ENCODE measurements at places on chromosomes 5 and 9.

DNA sequence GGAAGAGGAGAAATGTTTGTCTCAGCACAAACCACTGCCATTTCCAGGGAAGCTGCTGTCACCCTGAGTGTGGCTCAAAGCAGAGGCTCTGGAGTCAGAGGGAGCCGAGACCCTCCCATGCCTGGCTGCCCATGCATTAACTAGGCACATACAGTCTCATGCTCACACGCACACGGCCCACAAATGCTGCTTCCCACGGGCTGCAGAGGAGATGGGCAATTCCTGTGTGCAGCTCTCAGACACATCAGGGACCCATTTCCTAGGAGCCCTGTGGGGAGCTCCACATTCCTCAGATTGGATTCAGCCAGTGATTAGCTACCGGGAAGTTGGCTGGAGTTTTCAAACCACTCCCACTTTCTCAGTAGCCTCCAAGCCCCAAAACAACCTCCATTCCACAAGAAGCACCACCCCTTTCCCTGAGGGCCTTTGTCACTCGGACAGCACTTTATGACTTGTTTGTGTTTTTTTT is 9.1 kb upstream of the PTGES start:
- no peak for DNase-seq

GRCh38 chr9:130198501-130199179 is 26.4 kb downstream of the NCS1 start:
- no peak for DNase-seq

- DNase-seq = no peak
Measured at GRCh38 chr9:94974154-94974879, 247.8 kb downstream of the AOPEP start.

GRCh38 chr5:133519191-133519590 is 93.2 kb downstream of the FSTL4 start:
- DNase-seq = no peak

- no peak for DNase-seq
Measured at GRCh38 chr5:137372016-137372772, 126.9 kb downstream of the SPOCK1 start.

DNA sequence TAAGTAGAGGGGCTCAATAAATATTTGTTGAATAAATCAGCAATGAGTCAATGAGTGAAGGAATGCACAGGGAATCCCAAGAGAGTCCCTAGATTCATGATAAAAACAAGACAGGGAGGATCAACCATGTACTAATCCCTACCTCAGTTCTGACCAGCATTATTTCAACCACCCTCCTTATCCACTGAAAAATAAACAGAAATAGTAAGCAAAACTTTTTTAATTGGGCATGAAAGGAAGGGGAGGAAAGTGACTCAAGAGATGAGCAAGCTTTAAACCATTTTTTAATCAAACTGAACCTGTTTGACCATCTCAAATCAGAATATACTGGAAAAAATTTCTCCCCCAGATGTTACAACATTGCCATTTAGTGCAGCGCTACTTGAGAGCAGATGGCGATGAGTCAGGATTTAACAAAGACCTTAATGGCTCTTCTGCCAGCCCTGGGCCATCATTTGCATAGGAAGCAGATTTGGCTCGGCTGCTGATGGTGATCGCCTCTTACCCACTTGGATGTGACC is 194.8 kb upstream of the SLC30A5 start:
- no peak for DNase-seq

DNA sequence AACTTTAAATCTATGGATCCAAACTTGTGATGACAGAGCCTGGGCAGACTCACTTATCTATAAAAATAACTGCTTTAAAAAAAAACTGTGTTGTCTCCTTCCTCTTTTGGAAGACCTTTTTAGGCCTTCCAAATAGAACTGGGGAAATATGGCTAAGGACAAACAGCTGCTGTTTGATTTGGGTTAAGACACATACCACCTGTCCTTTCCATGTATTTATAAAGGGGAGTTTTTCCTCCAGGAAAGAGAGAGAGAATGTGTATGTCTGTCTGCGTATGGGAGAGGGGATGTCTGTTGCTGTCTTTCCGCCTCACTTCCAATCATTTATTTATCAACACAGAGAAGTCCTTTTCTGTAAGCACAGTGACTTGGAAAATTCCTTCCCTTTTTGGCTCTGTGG is 2.8 kb downstream of the ARHGEF37 start:
- no peak for DNase-seq

DNA sequence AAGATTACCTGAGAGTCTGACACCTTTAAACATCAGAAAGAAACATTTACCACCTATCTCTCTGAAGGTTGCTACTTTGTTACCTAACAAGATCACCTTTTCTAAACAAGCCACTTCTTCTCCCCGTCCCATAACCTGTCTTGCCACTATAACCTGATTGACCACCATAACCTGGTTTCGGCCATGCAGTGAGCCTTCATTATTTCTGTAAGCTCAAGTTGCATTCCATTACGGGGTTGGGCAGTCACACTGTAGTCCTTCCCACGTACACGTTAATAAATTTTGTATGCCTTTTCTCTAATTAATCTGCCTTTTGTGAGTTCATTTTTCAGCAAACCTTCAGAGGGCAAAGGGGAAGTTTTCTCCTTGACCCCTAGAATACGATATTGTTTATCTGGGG is 28.0 kb upstream of the CCNG1 start:
- no peak for DNase-seq

DNA sequence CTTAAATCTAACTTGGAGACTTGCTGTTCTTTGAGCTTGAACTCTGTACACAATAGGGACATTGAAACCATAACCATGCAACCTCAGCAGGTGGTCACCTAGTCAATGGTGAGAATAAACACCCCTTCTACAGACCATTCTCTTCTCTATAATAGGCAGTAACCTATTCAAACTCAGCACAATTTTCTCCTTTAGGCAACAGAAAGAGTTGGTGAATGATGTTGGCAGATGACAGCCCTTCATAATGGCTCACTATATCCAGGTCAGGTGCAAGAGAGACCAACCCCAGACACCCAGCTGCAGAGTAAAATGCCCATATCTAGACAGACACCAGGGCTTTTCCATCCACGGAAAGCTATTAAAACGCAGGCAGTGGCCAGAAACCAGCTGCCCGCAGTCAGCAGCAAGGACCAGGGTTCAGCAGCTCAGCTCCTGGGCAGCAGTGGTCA is 106.7 kb downstream of the SERINC5 start:
- DNase-seq = no peak

GRCh38 chr9:87500491-87501270 is 3.0 kb downstream of the DAPK1 start:
- DNase-seq = no peak

GRCh38 chr9:37621273-37622121 is 29.1 kb upstream of the TOMM5 start:
- DNase-seq = no peak
